ENCODE measurements at places on chromosomes 7 and 10.

DNA sequence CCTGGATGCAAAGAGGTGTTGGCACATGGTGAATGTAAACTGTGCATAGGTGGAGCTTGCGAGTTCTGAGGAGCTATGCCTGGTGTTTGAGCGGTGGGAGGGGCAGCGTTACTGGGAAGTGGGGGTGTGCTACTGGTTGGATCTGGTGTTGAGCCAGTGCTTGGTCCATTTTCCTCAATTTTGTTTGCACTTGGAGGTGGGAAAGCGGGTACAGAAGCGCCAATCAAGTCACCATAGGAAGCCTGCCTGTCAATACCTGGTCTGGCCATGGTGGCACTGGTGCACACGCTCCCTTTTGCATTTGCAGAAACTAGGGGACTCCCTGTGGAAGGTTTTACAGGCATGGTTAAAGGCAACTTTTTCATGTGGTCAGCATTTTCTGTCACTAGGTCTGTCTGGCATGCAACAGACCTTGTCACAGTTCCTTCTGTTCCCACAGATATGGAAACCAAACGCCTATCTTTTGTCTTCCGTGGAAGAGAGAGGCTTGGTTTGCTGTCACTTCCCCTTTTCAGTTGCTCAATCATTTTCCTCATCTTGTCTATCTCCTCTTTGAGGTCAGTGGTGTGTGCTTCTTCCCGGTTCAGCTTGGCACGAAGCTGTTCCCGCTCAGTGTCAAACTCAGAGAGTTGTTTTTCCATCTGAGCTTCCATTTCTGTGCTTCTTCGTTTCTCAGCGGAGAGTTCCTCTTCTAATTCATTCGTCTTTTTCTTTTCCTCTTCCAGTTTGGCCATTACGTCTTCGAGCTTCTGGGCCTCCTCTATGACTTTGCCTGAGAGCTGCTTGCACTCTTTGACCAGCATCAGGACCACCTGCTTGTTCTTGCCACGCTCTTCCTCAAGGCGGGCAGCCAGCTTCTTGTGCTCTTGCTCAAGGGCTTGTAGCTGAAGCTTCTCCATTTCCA, 81.1 kb downstream of the CTTNBP2 start:
- DNase-seq, result no peak

DNA sequence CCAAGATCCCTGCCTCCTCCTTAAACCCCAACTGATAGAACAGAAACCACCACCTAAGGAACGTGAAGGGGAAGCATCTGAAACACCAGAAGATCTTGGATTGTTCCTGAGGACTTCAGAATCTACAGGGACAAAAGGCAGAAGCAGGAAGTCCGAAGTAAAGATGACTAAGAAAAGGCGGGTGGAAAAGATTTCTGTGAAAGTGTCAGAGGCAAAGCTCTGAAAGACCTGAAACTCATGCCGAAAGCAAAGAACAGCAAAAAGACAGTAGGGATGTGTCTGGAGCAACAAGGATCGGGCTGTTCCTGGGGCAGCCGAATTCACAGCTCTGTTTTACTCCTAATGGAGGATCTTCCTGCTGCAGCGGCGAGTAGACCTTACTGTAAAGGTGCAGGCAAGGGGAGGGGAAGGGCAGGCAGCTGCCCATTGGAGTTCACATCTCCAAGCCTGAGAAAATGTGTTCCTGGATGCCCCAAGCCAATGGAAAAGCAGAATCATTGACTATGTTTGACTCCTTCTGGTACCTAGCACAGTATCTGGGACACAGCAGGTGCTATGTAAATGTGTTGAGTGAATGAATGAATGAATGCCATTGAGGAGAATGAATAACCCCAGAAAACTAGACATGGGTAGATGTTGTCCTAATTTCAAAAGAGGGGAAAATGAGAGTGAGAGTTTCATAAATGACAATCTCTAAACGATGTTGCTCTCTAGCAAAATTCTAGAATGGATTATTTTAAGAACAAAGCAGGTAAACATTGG, 40.4 kb downstream of the PDIA4 start:
- DNase-seq, result peak; percentile 8

DNA sequence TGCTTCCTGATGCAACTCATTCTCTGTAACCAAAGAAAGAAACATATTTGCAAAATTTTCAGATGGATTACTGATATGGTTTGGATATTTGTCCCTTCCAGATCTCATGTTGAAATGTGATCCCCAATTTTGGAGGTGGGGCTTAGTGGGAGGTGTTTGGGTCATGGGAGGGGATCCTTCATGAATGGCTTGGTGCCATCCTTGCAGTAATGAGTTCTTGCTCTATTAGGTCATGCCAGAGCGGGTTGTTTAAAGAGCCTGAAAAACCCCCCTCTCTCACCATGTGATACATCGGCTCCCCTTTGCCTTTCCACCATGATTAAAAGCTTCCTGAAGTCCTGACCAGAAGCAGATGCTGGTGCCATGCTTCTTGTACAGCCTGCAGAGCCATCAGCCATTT, 43.8 kb upstream of the PRKG1 start:
- DNase-seq, result no peak

GRCh38 chr10:28783087-28783486, 105.8 kb downstream of the BAMBI start:
- DNase-seq, result no peak

DNA sequence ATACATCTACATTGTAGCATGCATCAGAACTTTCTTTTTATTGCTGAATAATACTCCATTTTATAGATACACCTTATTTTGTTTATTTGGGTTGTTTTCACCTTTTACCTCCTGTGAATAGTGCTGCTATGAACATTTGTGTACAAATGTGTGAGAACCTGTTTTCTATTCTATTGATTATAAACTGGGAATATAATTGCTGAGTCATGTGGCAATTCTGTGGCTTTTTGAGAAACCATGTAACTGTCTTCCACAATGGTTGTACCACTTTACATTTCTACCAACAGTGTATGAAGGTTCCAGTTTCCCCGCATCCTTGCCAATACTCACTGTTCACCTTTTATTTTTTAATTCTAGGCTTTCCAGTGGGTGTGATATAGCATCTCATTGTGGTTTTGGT, 138.6 kb upstream of the MBL2 start:
- no peak for DNase-seq

GRCh38 chr10:84098667-84099066, 40.6 kb upstream of the GHITM start:
- no peak for DNase-seq

DNA sequence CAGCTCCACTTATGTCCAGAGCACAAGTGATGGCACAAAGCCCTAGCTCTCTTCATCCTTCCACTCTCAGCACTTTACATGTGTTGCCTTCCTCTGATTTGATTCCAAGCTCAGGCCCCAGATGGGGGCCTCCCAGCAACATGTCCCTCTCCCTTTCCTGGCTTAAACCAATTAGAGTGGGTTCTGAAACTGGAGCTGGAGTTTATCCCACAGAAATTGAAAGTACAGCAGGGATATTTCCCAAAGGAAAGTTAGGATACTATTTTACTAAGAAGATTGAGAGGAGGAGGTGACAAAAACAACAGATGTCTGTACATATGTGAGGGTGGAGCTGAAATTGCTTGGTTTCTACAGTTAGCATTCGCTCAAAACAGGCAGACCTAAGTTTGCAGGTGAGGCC, 724.6 kb downstream of the AUTS2 start:
- no peak for DNase-seq

DNA sequence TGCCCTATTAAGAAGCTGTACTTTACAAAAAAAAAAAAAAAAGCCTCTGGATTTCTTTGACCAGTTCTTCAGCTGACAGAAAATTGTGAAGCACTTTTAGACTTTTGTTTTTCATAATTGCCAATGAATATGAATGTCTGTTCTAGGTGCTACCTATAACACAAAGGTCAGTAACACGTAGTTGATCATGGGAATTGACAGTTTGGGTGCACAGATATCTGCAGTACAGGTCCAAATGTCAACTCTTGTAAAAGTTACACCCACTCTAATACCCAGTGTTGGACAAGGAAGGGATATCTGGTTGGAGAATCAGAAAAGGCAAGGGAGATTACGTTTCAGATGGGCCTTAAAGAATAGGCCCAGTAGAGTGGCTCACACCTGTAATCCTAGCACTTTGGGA, 1.8 kb downstream of the REEP3 start:
- DNase-seq, result no peak

DNA sequence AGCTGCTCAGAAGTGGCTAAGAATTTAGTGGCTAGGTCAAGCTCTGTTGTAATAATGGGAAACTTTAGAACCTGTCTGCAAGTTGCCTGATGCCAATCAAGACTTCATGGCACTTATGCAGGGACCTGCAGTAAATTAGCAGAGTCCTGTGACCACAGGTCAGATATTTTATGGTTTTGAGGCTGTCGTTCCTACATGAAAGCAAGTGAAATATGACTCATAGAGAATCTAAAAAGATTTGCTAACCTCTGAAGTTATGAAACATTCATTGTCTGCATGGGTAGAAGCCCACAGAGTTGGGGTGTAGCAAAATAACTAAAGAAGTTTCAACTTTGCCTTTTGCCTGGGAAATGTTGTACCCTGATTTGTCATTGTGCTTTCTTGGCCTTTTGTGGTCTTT, 32.3 kb downstream of the SLC39A12 start:
- DNase-seq, result no peak

DNA sequence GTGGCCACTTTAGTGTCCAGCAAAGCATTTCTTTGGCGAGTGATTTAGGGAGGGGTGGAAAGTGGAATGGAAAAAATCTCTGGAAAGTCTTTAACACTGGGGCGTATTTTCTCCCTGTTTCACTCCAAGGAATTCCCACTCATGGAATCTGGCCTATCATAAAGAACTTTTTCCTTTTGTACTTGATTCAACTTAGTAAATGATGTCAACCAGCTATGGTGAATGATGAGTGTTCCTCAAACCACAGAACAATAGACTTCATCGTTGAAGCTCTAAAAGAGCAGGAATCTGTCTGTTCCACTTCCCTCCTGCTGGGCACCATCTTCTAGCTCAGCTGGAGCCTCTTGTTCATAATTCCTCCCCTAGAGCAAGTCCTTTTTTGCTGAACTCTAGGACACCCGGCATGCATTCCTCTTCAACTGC, 66.5 kb downstream of the EPDR1 start:
- no peak for DNase-seq

GRCh38 chr7:27175626-27176523, 1.8 kb upstream of the HOXA10 start:
- peak; percentile 56 for DNase-seq

DNA sequence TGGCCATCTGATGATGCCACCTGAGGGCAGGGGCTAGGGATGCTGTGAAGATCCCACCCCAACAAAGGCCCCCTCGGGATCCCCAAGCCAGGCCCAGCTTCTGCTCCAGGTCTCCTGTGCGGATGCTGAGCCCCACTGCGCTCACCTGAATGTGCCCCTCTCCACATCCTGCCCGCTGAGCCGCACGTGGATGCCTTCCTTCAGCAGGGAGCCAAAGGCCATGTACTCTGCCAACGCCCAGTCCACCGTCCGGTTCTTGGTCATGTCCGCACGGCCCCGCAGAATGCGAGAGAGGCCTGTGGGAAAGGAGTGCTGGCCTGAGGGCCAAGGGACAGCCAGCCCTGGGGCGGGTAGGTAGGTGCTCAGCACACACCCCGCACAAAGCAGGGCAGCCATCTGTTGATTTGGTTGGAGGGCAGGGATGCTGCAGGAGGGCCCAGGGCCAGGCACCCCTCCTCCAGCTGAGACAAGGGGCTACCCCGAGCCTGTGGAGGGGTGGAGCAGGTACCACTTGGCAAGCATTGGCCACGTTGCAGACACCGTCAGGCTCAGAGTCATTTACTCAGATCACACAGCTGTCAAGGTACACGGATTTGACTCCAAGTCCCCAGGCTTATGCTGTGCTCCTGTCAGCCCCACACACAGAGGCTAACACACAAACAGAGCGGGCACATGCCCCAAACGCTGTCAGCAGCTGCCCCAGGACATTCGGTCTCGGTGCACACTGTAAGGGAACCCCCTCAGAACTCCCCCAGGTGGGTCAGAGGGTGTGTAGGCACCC, 19.2 kb downstream of the OGDHL start:
- no peak for DNase-seq

GRCh38 chr10:119358152-119358512, 150.8 kb downstream of the GRK5 start:
- peak; percentile 66 for DNase-seq

GRCh38 chr10:13797164-13797563, 210.4 kb downstream of the PRPF18 start:
- DNase-seq, result no peak

DNA sequence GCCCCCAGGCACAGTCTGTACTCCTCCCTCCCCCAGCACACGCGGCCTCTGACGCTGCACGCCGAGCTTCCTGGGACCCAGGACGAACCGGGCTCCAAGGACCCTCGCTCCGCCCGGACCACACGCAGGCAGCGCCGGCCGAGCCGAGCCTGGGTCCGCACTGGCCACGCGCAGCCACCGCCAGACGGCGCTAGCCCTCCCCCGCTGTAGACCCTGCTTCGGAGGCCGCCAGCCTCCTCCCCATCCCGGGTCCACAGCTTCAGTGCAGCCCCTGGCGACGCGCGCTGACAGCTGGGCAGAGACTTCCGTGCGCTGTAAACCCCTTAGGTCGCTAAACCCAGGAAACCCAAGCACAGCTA, 936 bp upstream of the TCERG1L start:
- DNase-seq, result no peak

DNA sequence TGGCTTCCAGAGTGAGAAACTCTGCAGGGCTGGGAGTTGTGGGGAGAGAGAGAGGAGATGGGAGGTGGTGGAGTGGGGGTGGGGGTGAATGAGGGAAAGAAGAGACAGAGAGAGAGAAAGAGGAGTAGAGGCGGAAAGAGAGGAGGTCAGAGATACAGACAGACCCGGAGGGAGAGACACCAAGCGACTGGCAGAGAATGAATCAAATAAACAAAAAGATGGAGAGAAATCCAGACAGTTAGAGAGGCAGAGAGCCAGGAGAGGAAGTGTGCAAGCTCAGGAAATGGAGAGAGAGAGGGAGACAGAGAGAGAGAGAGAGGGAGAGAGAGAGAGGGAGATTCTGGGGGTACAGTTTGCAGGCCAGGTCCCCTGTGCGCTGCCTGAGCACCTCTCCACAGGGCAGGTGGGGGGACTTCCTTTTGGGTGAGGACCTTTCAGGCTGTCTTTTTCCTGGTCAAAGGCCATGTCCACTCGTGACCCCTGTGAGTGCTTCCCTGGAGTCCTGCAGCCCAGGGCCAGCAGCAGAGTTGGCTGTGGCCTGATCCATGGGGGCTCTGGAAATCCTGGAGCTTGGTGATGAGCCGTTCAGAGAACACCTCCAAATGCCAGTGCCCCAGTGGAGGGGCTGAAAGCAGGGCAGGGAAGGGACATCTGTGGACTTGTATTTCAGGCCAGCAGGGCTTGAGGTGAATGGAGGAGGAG, 25.0 kb upstream of the PCBD1 start:
- DNase-seq, result peak; percentile 38

All from chondrocyte (in vitro differentiated cells).